ENCODE measurements at places on chromosomes 1 and 21. TPM values are rescaled to one million over a fixed set of nuclear protein-coding genes. Genes with fewer than 3 reads are reported as not detected.
A peak's percentile ranks its signal among the peaks of the same experiment; 100 is the strongest.

DNA sequence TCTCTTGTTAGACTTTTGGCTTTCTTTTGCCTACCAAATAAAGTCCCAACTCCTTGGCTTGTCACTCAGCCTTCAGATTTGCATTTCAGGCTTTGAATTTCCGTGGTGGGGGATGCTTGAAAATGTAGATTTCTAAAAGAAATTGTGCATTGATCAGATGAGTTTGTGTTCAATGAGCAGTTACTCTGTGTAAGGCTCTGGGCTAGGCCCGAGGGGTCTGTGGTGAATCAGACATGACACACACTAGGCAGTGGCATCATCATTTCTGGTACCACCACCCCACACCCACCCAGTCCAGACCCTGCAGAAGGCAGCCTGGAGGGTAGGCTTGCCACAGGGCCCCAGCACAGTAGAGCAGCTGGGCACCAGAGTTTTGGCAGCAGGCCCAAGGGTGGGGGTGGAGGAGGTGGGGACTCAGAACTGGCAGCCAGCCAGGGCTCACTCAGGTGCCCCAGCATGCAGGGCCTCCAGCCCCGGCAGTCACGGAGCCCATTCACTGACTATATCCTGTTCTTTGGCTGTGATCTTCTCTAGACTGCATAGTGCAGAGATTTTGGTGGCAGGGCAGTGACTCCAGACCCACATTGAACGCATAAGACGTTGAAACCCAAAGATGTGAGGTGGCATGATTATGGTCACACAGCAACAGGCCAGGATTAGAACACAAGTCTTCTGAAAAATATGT is 97.2 kb upstream of the ARTN start:
- H3K27me3 ChIP-seq = no peaks in the 10 kb centered on the region
- H3K4me1 ChIP-seq = peaks cover 37% of the 10 kb centered on the region
- H3K4me3 ChIP-seq = no peak overlapping the region
- H3K27ac ChIP-seq = no peak overlapping the region
- no peak for DNase-seq

GRCh38 chr1:58852731-58853485 is 69.1 kb upstream of the JUN start:
- peak; percentile 59 for DNase-seq
- H3K27me3 ChIP-seq = no peaks in the 10 kb centered on the region
- H3K4me1 ChIP-seq = peaks cover 9% of the 10 kb centered on the region
- H3K4me3 ChIP-seq = no peak overlapping the region
- H3K27ac ChIP-seq = no peak overlapping the region

- H3K4me1 ChIP-seq = peaks cover 2% of the 10 kb centered on the region
- no peaks in the 10 kb centered on the region for H3K27me3 ChIP-seq
- no peaks in the 10 kb centered on the region for H3K36me3 ChIP-seq
- no peak overlapping the region for H3K27ac ChIP-seq
Observed at GRCh38 chr1:97137862-97138514, 416.4 kb downstream of the PTBP2 start.

GRCh38 chr1:169958987-169959386 is 65.3 kb upstream of the SCYL3 start:
- H3K27ac ChIP-seq = no peak overlapping the region
- no peaks in the 10 kb centered on the region for H3K4me1 ChIP-seq
- DNase-seq = no peak
- no peaks in the 10 kb centered on the region for H3K27me3 ChIP-seq
- H3K36me3 ChIP-seq = no peaks in the 10 kb centered on the region
- no peak overlapping the region for H3K4me3 ChIP-seq

Gene SEC16B
- total RNA-seq = 0.70 TPM

Gene ACOT11
- 3.6 TPM for total RNA-seq

Gene RAB42
- 13.2 TPM for total RNA-seq

Gene CLEC20A
- not detected for total RNA-seq

Gene CLDN17
- total RNA-seq = not detected

Gene CRABP2
- total RNA-seq = 180 TPM

Measured in H9 (cell line).